ENCODE measurements at places on chromosomes 5 and 9.

DNA sequence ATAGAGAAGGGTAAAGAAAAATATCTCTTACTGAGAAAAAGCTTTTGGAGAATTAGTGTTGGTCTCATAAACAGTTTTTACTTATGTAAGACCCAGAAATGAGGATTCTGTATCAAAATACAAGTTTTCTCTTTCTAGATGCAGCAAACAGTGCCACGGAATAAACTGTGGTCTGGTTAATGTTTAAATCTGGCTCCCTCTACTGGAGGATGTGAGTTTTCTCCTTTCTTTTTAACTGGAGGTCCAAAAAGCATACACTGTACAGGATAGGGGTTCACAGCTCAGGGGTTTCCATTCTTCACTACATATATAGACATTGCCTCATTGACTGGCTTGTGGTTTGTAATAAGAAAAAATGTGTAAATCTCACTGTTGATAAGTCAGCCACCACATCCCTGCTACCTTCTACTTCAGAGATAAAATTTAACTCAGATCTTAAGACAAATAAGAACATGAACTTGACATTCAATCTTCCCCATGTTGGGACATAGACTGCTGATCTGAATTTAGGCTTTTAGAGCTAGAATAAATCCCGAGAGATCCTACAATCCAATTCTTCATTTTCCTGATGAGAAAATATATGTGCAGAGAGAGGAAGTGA lies 98.9 kb downstream of the CFAP95 start:
- H3K36me3 ChIP-seq, result no peaks in the 10 kb centered on the region
- no peaks in the 10 kb centered on the region for H3K4me1 ChIP-seq
- H3K4me3 ChIP-seq, result no peak overlapping the region
- no peak overlapping the region for H3K27ac ChIP-seq

DNA sequence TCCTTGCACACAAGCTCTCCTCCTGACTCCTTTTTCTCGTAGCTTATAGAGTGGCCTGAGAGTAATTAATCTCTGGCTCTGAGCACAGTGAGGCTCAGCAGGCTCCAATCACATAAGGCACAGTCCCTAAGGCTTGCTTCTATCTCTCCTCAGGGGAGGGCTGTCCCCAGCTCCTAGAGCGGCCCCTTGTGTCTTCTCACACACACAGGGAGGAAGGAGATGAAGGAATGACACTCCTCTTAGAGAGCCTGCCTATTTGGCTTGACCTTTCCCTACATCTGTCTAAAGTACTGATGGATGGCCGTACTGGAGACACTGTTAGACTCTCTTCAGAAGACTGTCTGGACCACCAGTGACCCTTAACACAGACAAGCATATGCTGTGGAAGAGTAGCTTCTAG lies 12.9 kb downstream of the TAS2R1 start:
- no peaks in the 10 kb centered on the region for H3K27me3 ChIP-seq
- no peaks in the 10 kb centered on the region for H3K4me1 ChIP-seq
- DNase-seq, result no peak

- H3K4me1 ChIP-seq, result no peaks in the 10 kb centered on the region
- H3K27ac ChIP-seq, result no peak overlapping the region
- H3K36me3 ChIP-seq, result no peaks in the 10 kb centered on the region
Observed at GRCh38 chr5:132087176-132087575, 13.6 kb downstream of the CSF2 start.

DNA sequence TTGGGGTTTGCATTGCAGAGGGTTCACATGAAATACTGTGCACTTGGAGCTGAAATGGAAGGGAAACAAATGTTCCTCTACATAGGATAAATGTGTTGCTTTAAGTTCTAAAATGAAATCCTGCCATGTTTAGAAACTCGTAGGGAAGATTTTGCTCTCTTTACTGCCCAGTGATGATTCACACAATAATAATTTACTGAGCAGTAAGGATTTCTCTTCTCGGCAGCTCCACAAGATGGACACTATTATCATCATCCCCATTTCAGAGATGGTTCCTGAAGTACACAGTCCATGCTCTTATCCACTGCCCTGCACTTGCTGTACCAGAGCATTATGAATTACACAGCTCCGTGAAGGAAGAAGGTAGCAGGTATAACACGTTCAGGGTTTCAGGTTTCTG lies 4.1 kb downstream of the HACD4 start:
- H3K4me3 ChIP-seq, result no peak overlapping the region
- H3K27me3 ChIP-seq, result no peaks in the 10 kb centered on the region
- H3K36me3 ChIP-seq, result no peaks in the 10 kb centered on the region

DNA sequence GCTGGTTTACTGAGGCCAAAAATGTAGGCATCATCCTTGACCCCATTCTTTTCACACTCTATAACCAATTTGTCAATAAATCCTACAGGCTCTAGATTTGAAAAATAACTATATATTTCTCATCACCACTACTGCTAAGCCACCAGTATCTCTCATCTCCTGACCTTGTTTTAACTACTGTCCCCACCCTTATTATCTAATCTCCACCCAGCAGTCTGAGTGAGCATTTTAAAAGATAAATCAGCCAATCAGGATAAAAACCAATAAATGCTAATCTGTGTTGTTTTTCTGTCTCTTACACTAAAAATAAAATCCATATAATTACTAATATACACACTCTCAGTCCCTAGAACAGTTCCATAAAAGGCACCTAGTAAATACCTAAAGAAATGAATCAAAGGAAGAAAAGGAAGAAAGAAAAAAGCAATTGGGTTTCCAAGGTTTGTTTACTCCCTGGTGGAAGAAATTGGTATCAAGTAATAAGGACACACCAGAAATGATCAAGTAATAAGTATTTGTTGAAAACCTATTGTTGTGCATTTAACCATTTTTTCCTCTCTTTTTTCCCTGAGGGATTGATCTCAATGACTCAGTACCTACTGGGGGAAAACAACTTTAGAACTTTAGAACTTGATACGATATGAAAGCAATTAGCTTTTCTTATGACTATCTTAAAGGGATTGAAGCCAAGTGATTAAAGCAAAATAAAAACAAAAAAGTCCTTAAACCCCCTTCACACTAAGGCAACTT lies 19.3 kb downstream of the MRPS27 start:
- no peaks in the 10 kb centered on the region for H3K27me3 ChIP-seq
- no peak overlapping the region for H3K27ac ChIP-seq
- no peak overlapping the region for H3K4me3 ChIP-seq

GRCh38 chr9:132237481-132237880 lies 75.6 kb downstream of the NTNG2 start:
- H3K4me1 ChIP-seq, result no peaks in the 10 kb centered on the region
- H3K4me3 ChIP-seq, result no peak overlapping the region
- DNase-seq, result no peak
- H3K27me3 ChIP-seq, result peaks cover 7% of the 10 kb centered on the region
- H3K36me3 ChIP-seq, result no peaks in the 10 kb centered on the region
- H3K27ac ChIP-seq, result no peak overlapping the region

- DNase-seq, result no peak
- H3K36me3 ChIP-seq, result no peaks in the 10 kb centered on the region
- H3K27ac ChIP-seq, result no peak overlapping the region
- H3K4me3 ChIP-seq, result no peak overlapping the region
Observed at GRCh38 chr5:38673671-38674071, 117.2 kb upstream of the LIFR start.

DNA sequence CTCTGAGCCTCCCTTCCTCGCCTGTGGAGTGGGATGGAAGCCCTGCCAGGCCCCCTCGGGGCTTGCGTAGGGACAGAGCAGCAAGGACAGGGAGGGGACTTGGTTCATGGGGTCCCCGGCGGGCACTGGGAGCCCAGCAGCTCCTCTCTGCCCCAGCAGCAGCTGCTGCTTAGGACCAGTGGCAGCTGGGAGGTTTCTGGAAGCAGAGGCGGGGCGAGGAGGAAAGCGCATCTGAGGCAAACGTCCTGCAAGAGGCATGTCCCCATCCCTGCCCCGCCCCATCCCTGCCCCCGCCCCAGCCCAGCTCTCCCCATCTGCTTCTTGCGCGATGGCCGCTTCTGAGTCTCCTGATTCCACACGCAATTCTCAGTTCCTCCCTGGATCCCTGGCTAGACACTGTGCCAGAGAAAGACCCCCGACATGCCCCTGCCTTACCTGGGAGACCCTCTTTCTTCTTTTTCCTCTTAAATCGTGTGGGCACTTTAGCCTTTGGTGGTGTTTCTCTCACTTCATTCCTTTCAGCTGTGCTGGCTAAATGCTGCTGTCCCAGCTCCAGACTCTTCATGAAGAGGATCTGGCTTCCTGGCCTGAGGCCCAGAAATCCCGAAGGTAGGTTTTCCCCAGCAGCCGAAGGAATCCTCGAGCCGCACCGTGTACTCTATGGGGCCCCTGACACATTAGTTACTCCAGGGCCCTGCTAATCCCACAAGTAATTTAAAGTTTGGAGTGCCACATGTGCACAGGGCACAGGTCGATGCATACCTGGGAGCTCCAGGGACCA lies 4.4 kb upstream of the OR2S2 start:
- H3K4me1 ChIP-seq, result no peaks in the 10 kb centered on the region
- H3K36me3 ChIP-seq, result no peaks in the 10 kb centered on the region
- no peak overlapping the region for H3K4me3 ChIP-seq
- no peak for DNase-seq

DNA sequence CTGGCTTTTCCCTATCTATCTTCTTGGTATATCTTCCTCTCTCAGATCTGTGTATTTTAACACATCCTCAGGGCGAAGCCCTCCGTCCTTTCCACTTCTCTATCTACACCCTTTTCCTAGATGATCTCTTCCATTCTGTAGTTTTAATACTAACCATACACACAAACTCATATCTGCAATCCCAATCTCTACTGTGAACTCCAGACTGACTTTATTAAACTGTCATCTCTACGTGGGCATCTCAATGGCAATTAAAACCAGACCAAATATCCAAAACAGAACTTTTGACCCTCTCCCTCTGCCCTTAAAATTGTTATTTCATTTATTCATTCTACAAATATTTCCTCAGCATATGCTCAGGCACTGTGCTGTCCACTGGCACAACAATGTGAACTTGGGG lies 7.1 kb downstream of the FNIP1 start:
- H3K27ac ChIP-seq, result no peak overlapping the region
- DNase-seq, result no peak
- H3K4me1 ChIP-seq, result no peaks in the 10 kb centered on the region
- H3K27me3 ChIP-seq, result no peaks in the 10 kb centered on the region
- no peaks in the 10 kb centered on the region for H3K36me3 ChIP-seq

DNA sequence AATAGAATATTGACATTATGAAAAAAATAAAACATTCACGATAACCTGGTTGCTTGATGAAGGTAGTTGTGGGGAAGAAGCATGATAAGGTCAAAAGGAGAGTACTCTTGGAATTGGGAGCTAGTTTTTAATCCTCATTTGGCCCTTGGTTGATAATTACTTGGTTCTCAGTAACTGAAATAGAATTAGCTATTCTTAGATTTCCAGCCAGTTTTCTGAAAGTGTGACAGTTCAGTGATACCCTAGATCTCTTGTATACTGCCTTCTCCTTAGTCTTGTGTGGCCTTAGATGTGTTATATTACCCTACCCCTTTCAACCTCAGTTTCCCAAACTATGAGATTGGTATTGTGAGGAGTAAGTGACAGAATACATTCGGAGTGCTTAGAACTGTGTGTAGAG lies 17.4 kb downstream of the MARCHF6 start:
- H3K4me1 ChIP-seq, result peaks cover 91% of the 10 kb centered on the region
- no peaks in the 10 kb centered on the region for H3K36me3 ChIP-seq
- H3K27me3 ChIP-seq, result no peaks in the 10 kb centered on the region
- H3K27ac ChIP-seq, result no peak overlapping the region
- no peak for DNase-seq

DNA sequence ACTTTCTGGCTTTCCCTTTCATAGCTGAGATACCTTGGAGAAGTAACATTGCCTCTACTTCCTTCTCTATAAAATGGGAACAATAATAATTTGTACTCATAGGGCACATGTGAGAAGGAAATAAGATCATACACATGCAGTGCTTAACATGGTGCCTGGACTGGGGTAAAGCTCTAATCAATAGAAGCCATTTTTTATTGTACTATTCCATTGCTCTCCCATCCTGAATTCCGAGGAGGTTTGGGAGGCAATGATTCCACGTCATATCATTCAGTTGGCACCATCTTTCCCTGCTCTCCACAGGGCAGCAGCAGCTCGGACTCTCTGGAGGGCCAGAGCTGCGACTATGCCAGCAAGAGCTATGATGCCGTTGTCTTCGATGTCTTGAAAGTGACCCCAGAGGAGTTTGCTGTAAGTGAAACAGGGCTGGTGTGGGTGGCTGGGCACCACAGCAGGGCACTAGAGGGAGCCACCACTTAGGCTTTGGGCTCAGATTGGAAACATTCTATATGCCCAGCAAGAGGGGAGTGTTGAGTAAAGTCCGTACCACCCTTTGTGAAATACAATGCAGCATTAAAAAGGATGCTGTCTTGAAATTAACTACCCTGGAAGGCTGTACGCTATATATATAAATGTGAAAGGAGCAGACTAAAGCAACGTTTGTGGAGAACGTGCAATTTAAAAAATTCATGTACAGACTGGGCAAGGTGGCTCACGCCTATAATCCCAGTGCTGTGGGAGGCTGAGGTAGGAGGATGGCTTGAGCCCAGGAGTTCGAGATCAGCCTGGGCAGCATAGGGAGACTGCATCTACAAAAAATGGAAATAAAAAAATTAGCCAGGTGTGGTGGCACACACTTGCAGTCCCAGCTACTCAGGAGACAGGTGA lies 51.2 kb downstream of the RALGPS1 start:
- DNase-seq, result no peak
- H3K4me3 ChIP-seq, result no peak overlapping the region
- H3K27me3 ChIP-seq, result no peaks in the 10 kb centered on the region
- H3K27ac ChIP-seq, result no peak overlapping the region
- no peaks in the 10 kb centered on the region for H3K36me3 ChIP-seq

DNA sequence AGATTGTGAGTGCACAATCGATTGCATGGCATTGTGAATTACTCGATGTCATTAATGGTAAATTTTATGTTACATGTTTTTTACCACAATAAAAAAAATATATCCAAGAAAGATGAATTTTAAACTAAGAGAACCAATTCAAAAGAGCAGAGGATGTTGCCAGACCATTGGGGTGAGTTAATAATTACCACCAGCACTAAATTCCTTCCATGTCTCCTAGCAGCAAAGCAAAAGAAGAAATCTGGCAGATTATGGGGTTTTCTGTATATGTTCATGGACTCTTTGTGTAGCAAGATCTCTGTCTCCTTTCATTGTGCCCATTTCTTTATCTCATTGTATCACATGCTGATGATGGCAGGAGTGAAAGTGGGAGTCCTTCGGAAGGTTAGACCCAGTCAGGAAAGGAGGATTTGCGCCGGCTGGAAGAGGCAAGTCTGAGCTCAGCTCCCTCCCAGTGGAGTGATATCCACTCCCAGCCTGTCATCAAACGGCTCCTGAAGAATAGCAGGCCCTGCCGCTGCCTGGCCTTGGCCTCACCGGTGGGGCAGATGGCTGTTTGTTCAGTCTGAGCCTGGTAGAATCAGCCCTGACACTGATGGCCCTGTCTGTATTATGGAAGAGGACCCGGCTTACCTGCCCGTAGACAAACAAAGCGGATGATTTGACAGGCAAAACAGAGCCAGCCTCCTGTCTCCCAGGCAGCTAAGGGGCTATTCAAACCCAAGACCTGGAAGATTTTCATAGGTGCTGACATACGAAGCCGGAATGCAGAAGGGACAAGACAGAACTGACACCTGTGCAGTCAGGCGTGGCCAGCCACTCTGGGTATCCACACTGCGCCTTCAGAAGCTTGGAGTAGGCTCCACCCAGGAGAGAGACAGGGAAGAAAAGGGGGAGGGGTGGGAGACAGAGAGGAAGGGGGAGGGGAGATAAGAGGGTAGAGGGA lies 21.9 kb upstream of the FOXE1 start:
- no peak for DNase-seq
- no peak overlapping the region for H3K4me3 ChIP-seq
- no peak overlapping the region for H3K27ac ChIP-seq
- H3K4me1 ChIP-seq, result no peaks in the 10 kb centered on the region
- H3K27me3 ChIP-seq, result no peaks in the 10 kb centered on the region
